ENCODE measurements at places on chromosomes 1 and 21. TPM values are rescaled to one million over a fixed set of nuclear protein-coding genes. Genes with fewer than 3 reads are reported as not detected.

The GPR37L1 gene
- not detected for total RNA-seq

The UBE2J2 gene
- total RNA-seq, result 125 TPM

The TMCO2 gene
- total RNA-seq, result not detected

The PLA2G2C gene
- not detected for total RNA-seq

The CASQ2 gene
- not detected for total RNA-seq

The ETV3L gene
- not detected for total RNA-seq

The ATP1A2 gene
- total RNA-seq, result not detected

The C1QC gene
- not detected for total RNA-seq

DNA sequence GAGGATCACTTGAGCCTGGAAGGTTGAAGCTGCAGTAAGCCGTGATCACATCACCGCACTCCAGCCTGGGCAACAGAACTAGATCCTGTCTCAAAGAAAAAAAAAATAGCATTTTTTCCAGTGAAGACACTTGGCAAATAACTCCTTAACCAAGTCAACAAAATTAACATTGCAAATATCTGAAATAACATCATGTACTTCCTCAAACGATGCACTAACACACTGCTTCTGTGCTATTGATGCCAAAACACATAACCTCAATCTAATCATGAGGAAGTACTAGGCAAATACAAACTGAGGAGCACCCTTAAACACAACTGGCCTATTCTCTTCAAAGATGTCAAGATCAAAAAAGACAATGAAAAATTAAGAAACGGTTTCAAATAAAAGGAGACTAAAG lies 32.3 kb downstream of the PABPC4 start:
- no peak for DNase-seq

DNA sequence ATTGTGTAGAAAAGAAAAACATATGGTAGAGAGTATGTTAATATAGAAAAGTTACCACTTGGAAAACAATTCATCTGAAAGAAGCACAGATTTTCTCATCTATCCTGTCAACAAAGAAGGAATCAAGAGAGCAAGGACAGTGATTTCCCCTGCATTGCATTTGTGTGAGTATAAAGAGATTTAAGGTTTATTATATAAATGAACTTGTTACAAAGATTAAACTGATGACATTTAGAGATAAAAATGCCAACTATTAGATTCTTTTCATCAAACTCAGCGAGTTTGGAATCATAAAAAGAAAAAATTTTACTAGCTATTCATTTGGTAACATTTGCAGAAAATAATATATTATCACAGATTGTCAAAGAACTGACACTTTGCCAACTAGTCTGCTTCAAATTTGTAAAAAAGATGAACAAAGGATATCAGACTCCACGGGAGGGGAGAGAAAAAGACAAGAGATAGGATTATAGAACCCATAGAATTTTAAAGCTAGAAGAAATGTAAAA lies at the start of gene RGS21:
TSS of gene RGS21 (plus strand) at position 51 of the 509 bp plus-strand sequence. CDS start 26,045 bp downstream, outside the sequence.
- no peak for DNase-seq

- peak; percentile 17 for DNase-seq
Measured at GRCh38 chr1:220426989-220427388, 100.9 kb upstream of the MARK1 start.

- no peak for DNase-seq
Measured at GRCh38 chr1:204475656-204476432, 18.8 kb downstream of the PIK3C2B start.

DNA sequence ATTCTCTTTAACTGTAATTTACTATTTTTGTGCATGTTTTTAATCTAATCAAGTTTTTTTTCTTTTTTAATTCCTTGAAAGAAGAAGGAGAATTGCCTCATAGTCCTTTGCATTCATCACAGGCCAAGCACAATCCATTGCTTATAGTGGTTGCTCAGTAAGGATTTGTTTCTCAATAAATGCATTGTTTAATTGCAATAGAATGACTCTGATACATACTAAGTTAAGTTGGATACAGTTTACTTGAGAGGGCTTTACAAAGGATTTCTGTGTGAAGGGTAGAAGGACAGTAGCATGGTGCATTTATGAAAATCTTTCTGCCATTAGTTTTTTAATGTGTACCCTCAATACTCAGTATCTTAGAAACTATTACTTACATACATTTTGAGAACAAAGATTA lies 186.2 kb downstream of the LRRIQ3 start:
- no peak for DNase-seq

DNA sequence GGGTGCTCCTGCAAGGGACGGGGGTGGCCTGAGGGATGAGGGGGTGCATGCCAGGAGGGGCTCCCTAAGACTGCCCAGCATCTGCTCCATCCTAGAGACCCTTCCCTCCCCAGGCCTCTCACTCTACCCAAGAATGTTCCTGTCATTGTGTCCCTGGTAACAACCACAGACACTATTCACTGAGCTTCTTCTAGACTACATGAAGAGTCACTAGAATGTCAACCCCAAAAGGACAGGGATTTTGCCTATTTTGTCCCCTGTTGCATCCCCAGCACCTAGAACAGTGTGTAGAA lies 2.9 kb downstream of the TNFRSF25 start:
- no peak for DNase-seq

DNA sequence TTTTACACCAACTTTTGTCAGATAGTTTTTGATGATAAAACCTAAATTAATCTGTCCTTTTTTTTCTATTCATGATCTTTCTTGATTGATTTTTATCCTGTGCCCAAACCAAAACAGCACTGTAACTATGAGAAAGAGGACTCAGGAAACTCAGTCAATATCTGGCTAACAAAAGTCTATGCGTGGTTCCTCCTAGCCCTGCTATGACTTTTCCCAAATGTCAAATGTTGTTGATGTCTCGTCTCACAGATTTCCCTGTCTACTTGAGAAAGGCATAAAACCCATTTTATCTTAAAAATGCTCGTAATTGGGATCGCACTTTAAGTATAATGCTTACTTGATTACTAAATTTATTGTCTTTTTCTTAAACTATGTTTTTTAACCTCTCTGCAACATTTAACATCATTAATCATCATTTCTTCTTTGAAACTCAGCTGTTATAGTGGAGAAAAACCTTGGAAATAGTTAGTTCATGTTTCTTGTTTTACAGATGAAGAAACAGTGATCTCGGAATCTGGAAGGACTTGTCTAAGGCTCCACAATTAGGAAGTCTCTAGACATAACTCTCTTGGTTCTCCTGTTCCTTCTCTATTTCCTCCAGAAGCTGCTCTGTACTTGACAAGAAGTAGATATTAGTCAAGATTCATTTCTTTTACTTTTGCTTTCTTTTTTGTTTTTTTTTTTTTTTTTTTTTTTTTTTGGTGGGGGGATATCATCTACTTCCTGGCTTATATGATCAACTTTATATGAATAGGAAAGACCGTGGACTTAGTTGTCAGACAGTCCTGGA lies 26.2 kb upstream of the PTPRC start:
- DNase-seq, result no peak

DNA sequence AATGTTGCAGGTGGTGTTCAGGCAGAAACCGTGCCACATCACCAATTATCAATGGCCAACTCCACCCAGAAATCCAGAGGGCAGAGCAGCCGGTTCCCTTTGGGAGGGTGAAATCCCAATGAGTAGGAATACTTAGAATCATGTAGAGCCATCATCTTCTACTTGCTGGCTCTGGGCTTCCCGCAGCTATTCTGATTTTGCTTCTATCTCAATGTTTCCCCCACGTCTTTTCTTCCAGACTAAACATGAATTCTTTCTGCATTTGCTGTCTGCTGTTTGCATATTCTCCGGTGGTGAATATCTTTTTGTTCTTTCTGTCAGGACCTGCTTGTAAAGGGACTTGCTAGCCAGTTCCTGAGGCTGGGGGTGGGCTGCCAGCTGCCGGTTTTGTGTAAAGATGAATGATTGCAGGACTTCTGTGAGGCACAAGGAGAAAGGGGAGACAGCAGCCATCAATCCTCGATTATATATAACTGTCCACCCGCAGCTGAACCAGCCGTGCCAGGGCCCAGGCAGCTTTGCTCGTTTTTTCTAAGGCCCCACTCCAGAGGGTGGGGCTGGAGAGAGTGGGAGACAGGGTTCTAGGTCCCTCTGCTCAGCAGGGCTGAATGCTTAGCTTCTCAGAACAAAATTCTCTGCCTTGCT lies 33.2 kb downstream of the PRAMEF20 start:
- no peak for DNase-seq

DNA sequence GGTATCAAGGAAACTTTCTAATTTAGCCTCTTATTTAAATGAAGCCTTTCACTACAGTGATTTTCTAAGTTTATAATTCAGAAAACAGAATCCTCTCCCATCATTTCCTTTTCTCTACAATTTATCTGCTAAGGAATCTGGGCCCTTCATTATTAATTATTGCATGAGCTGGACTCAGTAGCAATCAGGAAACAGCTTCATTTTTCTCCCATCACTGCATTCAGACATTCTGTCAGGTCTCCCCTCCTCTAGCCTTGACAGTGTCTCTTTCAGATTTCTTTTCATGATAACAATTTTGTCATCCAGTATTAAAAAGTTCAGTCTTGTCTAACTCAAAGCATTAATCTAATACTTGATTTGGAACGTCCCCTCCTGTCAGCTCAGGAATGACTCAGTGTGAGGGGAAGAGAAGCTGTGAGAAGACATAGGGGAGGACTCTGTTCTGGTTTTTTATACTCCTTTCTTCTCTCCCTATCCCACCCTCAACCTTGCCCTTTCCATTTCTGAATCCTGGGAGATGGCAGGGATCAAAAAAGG lies 28.1 kb downstream of the SLC44A5 start:
- peak; percentile 23 for DNase-seq
